GM23248 (cell line): ENCODE measurements at places on chromosomes 11 and 22. TPM values are rescaled to one million over a fixed set of nuclear protein-coding genes. Genes with fewer than 3 reads are reported as not detected.

GRCh38 chr22:26993886-26994285, 336.5 kb downstream of the MIAT start:
- DNase-seq, result no peak

- DNase-seq, result peak; percentile 43
Measured at GRCh38 chr11:112620621-112621394, 340.4 kb upstream of the NCAM1 start.

The RIMBP3C gene
- total RNA-seq, result 0.22 TPM in 1 of 2 replicates, not detected in the other

- no peak for DNase-seq
Measured at GRCh38 chr11:27514076-27514475, 7.5 kb upstream of the LIN7C start.

GRCh38 chr22:45503816-45504372, 1.2 kb downstream of the FBLN1 start:
- DNase-seq, result no peak

- DNase-seq, result peak; percentile 37
Measured at GRCh38 chr22:37940698-37941376, 12.6 kb downstream of the C22orf23 start.

DNA sequence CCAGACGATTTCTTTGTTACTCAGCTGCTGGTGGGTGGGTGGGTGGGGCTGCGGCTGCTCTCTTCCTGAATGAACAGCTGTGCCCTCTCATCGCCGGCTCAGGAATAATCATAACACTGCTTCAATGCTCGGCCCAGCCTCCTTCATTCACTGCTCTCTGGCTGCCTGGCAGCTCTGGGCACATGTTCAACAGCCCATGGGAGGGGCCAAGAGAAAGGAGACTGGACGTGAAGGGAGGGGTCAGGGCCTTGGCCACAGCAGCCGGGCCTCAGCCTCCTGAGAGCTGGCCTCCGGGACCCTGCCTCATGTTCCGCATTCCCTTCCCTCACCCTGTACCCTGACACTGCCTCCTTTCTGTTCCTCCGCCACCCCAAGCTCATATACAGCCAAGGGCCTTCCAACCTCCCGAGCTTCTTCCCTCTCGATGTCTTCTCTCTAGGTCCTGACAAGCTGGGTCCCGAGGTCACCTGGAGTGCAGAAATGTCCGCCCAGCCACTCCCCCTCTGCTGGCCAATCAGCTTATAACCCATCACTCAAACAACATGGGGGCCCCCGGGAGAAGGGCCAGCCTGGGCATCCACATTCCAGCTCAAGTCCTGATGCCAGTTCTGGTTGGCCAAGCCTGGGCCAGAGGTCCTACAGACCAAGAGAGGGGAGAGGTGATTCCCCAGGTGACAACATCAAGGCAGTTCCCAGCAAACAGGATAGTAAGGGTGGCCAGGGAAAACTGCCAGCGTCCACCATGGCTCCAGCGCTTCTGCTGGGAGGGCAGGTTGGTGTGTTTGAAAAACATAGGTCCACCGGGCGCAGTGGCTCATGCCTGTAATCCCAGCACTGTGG, 3.2 kb upstream of the CSDC2 start:
- DNase-seq, result peak; percentile 89

GRCh38 chr11:74004759-74005615, 3.9 kb downstream of the UCP3 start:
- DNase-seq, result no peak

The RNF121 gene
- 20.3 and 27.4 TPM in 2 replicates for total RNA-seq

DNA sequence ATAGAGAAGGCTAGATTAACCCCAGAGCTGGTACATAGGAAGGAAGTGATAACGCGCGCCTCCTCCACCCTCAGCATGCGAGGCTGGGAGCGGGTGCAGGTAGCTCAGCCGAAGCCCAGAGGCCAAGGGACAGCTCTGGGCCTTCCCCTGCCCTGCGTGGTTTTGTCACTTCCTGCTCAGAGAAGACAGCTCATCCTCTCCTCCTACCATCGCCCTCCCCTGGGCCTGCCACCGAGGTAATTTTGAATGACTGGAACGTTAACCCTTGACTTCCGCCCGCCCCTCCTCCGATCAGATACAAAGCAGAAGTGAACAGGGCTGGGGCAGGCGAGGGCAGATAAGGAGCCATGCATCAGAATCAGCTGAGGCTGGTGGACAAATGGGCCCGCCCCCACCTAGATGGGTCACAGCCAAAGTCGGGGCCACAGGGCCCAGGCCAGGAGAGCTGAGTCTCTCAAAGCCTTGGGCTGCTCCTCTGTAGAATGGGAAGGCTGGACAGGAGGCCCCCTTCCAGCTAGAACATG, 1.6 kb downstream of the RAC2 start:
- DNase-seq, result peak; percentile 48

- peak; percentile 71 for DNase-seq
Measured at GRCh38 chr11:2376751-2377451, at the start of gene CD81. Gene CD81 (plus strand): TSS chr11:2377310. CDS start chr11:2377550, 240 bp downstream.

- peak; percentile 87 for DNase-seq
Measured at GRCh38 chr22:36398601-36399471, 11.1 kb upstream of the MYH9 start.
